RPMI7951 (cell line): ENCODE measurements at places on chromosomes 3 and 15. TPM values are rescaled to one million over a fixed set of nuclear protein-coding genes. Genes with fewer than 3 reads are reported as not detected.

DNA sequence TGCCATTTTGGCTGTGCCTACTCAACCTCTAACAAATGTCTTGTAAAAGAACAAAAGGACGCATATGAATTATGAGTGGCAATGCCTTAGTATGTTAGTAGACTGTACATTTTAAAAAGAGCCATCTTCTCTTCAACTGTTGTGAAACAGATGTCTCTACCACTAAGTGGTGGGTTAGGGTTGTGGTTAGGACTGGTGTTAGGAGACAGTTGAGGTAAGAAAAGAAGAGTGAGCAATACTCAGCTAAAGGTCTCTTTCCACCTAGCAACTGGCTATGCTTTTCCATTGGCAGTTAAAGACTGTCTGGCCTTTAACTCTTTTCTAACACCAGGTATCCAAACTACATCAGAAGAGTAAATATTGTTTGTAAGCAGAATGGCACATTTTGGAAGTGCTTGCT lies 221.7 kb upstream of the TBC1D5 start:
- no peak for DNase-seq

- no peak for DNase-seq
These were observed 239.4 kb downstream of the CHST2 start for GRCh38 chr3:143358793-143359491.

DNA sequence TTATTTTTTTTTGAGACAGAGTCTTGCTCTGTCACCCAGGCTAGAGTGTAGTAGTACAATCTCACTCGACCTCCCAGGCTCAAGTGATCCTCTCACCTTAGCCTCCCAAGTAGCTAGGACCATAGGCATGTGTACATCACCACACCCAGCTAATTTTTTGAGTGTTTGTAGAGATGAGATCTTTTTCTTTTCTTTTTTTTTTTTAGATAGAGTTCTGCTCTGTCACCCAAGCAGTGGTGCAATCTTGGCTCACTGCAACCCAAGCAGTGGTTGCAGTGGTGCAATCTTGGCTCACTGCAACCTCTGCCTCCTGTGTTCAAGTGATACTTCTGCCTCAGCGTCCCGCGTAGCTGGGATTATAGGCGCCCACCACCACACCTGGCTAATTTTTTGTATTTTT lies 5.2 kb downstream of the CEP97 start:
- no peak for DNase-seq

DNA sequence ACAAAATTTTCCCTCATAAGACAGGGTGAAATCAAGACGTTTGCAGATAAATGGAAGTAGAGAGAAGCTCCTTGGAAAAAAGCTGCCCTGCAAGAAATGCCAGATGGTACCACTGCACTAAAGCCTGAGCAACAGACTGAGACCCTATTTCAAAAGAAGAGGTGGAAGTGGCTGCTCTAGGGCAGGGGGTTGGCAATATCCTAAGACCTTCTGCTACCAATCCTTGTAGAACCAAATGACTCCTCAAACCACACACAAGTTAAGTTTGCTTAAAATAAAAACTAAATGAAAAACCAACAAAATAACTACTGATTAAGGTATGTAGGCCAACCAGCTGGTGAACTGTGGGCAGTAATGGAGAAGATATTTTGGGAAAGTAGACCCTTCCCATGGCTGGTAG lies 21.3 kb downstream of the RAB43 start:
- no peak for DNase-seq

GRCh38 chr15:43412096-43412495 lies 41.2 kb downstream of the TUBGCP4 start:
- DNase-seq: no peak

DNA sequence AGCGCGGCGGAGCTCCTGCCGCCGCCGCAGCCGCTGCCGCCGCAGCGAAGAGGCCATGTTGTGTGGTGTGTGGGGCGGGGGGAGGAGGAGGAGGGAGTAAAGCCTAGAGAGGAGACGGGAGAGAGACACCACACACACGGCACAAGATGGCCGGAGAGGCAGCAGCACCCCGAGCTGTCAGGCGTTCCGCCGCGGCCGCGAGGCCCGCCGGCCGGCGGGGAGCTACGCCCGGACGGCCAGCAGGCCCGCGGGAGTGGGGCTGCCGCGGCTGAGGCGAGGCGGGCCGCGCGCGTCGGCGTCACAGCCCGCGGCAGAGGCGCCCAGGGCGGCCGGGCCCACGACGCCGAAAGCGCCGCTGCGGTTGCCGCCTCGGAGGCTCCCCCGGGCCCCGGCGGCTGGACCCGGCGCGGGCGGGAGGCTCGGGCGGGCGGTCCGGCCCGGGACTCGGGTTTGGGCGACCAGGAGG lies 17.4 kb upstream of the CHD2 start:
- no peak for DNase-seq

GRCh38 chr15:82647835-82648256 lies 683 bp upstream of the CPEB1 start:
- no peak for DNase-seq

DNA sequence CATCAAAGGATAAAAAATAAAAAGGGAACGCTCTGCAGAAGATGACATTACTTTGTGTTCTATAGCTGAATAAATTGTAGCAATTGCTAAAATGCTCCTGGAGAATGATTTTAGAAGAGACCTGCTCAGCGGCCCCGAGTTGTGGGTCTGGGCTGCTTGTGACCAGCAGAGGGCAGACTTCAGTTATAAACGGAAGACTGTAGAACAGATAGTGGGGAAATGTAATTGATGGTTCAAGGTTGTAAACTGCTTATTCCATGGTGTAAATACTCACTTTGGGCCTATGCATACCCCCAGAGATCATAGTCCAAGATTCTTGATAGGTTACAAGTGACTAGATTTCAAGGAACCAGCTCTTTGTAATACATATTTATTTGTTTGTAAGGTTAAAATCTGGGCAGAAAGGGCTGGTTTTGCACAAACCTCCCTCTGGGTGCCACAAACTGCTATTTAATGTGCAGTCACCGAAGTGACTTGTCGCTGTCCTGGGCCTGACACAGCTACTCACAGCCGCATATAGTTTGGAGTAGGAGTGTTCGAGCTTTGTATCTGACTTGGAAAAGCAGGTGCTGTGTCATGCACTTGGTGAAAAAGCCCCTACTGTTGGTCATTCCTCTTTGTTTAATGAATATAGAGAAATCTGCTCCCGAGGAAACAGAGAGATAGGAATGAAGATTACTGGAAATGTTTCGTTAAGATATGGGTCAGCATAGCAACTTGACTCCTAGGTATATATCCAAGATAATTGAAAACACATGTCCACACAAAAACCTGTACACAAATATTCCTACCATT lies 34.7 kb upstream of the NDUFB4 start:
- DNase-seq: peak; percentile 67

Gene AMT
- 1.5 TPM in 1 of 2 replicates, not detected in the other for total RNA-seq

Gene RBMS3
- 12.6 and 22.8 TPM in 2 replicates for total RNA-seq

Gene C3orf49
- not detected in 2 replicates for total RNA-seq

Gene ITIH4
- total RNA-seq: 0.48 and 0.68 TPM in 2 replicates
